ENCODE measurements at places on chromosomes 1 and 21.

DNA sequence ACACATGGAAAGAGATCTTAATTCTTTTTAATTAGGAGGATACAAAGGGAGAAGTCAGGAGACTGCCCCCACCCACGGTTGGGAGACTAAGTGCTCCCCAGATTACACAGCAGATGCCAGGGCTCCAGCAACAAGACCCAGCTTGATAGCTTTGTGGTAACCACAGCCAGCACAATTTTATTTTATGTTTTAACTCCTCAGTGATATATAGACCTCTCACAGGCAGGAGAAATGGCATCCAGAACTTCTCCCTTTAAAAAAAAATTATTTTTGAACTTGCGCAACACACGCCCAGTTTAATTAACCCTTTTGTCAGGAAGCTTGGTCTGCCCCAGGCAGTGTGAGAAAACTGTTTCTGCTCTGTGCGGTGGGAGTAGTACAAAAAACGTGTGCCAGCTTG is 62.6 kb upstream of the ACOT11 start:
- no peak for DNase-seq

GRCh38 chr1:100423832-100424337 is 71.6 kb downstream of the CDC14A start:
- peak; percentile 55 for DNase-seq

GRCh38 chr1:54604572-54605370 is 18.6 kb downstream of the FAM151A start:
- DNase-seq: peak; percentile 48

DNA sequence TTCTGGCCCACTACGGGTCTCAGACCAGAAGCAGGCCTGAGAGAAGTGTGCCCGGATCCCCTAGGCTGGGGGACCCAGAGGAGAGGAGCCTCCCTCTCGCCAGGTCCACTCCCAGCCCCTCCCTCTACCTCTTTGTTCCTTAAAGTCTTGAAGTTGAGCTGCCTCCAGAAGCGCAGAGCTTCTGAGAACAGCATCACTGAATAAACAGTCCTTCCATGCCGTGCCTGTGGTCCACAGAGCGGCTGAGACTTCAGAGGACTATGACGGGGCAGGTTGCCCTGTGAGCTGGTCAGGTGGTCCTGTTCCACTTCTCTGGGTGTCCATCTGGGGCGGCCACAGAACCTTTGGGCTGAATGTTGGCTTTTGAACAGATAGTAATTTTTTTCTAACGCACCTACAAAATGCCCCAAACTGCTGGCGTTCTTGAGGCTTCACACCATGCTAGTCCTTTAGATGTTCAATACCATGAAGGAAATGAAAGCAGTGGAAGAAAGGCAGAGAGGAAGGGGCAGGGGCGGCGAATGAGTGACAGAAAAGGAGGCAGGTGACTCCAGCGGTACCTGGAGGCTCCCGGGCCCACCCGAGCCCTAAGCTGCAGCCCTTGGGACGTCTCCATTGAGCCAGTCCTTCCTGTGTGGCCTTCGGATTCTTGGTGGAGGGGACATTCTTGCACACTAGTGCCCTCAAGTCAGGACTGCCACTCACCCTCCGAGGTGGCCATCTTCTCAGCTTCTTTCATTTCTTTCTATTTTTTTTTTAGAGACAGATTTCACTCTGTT is 239.3 kb upstream of the VAMP3 start:
- DNase-seq: no peak

GRCh38 chr1:153386500-153386901 is 4.4 kb downstream of the S100A8 start:
- DNase-seq: no peak

DNA sequence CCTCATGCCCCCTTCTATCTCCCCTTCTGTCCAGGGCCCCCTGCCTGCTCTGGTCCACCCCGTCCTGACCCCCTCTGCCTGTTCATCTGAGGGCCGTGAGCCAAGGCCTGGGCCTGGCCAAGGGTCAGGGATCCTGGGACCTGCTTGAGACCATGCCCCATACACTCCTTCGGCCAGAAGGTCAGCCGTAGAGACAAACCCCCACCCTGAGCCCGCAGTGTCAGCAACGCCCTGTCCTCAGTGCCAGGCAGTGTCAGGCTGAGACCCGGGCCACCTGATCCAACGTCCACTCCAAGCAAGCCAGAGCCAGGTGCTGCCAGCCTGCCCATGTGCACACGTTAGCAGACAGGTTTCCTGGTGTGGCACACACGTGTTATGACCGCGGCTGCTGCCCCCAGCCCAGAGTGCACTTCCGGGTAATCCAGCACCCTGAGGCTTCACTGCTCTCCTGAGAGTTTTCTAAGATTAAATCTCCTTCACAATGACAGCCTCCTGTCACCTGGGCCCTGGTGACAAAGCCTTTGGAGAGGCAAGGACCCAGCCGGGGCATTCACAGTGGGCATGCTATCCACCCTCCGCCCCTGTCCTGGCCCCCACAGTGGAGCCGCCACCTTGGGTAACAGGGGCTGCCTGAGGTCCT is 10.1 kb upstream of the SAMD11 start:
- DNase-seq: no peak

DNA sequence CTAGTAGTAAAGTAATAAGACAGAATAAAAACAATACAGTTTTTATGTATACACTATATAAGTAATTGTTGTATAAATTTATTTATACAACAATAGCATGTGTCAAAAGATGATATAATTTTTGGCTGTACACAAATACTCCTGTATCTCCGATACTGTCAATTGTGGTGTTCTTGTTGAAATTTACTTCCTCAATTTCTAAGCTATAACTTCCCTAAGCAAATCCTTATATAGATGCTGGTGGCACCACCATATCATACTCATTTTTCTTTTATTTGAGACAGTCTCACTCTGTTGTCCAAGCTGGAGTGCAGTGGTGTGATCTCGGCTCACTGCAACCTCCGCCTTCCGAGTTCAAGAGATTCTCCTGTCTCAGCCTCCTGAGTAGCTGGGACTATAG is 141.0 kb upstream of the HP1BP3 start:
- no peak for DNase-seq

DNA sequence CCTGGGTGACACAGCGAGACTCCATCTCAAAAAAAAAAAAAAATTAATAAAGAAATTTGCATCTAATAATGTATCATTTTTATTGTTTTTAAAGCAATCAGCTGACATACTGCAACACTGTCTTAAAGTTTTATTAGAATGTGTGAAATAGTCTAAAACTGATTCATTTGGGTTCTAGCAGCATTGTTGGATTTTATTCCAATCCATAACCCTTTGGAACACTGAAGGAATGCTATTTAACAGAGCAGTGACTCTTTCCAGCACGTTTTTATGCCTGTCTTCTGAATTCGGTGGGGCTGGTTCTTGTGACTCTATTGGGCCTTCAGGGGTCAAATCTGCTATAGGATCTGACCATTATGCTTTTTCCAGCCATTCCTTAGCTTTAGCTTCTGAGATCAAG is 18.2 kb upstream of the FMO4 start:
- no peak for DNase-seq

- no peak for DNase-seq
These were observed 55.9 kb downstream of the SLC35F3 start for GRCh38 chr1:233960386-233960785.

GRCh38 chr1:113536182-113536780 is 146.0 kb downstream of the MAGI3 start:
- DNase-seq: no peak

- no peak for DNase-seq
These were observed 62.4 kb upstream of the WNT4 start for GRCh38 chr1:22204989-22205913.

DNA sequence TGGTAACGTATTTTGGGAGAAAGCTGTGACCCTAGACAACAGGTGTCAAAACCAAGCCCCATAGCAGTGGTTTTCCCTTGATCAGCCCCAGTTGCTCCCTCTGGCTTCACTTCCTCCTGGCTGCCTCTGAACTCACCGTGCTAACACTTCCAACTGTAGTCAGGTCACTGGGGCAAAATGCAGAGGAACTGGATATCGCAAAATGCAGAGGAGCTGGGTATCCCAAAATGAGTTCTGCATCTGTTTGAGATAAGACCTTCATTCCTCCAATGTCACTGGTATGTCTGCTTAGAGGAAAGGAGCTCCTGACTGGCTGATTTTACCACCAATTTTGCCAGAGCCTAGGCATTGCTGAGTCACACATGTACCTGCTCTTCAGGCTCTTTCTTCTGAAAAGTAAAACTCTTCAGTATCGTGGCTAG is 19.6 kb upstream of the TACSTD2 start:
- DNase-seq: no peak

DNA sequence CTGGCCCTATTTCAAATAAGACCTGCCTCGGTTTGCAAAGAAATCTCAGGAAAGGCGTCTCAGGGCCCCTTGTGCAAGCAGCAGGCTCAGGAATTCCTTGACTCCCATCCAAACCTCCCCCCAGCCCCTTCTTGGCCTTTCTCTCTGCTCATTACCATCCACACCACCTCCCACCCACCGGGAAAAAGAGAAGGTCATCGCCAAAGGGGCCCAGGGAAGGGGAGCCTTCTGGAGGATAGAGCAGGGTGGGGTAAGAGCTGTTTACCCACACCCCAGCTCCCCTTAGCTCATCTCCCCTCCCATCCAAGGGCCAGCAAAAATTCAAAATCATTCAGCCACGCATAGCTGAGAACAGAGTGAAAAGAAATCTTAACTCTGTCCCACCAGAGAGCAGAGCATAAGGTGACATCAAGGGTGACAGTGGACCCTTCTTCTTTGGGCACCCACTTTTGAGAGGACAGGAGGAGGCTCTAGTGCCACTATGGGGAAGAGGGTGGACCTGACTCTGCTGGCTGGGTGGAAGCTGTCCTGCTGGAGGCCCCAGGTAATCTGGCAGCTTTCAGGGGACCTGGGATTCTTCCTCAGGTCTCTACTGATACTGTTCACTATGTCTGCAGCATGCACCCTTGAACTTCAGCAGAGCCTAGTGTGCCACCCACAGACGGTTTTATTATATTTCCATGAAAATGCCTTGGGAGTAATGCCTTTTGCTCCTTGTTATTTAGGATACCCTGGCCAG is 3.9 kb upstream of the WNT2B start:
- DNase-seq: no peak

GRCh38 chr1:109258481-109259466 is 9.4 kb downstream of the CELSR2 start:
- DNase-seq: no peak

DNA sequence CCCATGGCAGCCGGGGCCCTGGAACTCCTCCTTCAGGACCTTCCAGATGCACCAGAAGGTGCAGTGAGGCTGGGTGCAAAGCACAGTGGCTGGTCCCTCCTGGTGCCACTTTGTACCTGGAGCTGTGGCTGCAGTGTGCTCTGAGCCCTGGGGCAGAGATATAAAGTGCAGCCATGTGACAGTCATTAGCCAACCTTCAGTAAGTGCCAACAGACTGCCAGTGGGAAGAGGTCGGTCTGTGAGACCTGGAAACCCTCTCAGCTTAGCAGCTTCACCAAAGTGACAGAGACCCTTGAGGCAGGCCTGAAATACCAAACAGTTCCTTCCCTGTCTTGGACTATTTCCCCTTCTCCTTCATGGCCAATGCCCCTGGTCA is 26.7 kb upstream of the NGF start:
- no peak for DNase-seq

DNA sequence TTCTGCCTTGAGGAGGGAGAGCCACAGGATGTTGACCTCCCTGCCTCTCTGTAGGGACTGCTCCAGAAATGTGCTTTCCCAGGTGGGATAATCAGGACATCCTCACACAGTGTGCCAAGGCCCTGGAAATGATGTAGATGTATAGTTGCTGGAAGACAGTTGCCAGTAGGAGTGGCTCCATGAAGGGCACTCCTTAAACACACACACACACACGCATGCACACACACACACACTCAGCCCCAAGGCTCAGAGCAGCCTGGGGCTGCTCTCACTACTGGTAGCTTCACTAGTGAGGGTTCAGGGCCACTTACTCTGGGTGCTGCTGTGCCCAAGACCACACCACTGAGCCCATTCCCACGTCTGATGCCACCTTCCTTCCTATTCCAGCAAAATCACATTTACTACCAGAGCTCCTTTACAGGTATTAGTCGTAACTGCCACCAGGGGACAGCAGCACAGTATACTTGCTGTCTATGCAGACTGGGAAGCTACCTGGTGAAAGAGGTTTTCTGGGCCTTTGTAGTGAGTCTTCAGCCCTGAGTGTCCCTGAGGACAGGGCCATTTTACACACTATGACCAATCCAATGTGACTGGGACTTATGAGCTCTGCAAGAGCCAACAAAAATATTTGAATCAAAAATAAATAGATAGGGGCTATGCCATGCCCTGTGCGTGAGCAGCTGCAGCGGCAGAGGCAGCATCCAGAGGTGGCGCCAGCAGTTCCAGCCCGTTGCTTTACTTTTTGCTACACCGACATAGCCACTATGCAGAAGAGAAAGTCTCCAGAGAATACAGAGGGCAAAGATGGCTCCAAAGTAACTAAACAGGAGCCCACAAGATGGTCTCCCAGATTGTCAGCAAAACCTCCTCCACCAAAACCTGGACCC is 15.0 kb downstream of the CRNN start:
- peak; percentile 15 for DNase-seq

DNA sequence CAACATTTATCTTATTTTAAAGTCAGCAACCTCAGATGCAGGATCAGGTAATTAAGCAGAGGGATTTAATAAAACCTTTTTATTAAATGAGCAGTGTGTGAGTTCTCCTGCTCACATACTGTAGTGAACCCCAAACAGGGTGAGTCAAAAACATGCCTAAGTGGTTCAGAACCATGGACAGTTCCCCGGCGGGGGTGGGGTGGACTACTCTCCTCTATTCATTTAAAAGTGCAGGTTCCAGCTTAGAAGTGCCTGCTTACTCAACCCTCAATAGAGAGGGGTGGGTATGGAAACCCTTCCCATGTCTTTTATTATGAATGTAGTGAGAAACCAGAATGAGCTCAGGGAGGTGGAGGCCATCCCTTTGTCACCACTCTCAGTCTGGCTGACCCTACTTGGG is 397.9 kb downstream of the HHAT start:
- DNase-seq: no peak

GRCh38 chr1:55311057-55311641 is 96.0 kb upstream of the USP24 start:
- DNase-seq: no peak

GRCh38 chr1:63848733-63849132 is 74.9 kb downstream of the ROR1 start:
- no peak for DNase-seq

DNA sequence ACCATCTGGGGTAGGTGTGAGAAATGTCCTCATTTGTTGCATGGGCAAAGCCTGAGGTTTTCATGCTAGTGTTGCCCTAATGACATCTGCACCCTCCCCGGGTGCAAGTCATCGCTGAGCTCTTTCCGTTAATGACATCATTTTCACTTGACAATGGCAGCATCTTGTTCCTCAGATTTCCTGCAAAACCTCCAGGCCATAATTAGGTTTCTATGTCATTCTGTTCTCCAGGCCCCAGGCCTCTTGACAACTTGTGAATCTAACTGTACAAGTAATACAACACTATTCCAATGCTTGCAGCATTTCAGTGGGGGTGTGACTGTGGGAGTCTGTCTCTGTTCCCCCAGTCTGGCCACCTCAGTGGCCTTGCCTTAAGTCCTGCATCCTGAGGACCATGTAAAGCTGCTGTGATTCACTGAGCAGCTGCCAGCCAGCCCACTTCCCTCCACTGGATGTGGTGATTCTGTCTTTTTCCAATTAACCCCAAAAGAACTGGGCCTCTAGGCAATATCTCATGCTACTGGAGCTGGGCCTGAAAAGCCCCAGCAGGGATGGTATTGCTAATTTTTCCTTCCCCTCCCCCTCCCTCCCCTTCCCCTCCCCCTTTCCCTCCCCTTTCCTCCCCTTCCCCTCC is 22.8 kb downstream of the RAB7B start:
- DNase-seq: no peak

GRCh38 chr1:156942176-156942575 is 21.7 kb downstream of the LRRC71 start:
- no peak for DNase-seq

- DNase-seq: no peak
These were observed 239.9 kb downstream of the TNR start for GRCh38 chr1:175503538-175503937.

- DNase-seq: no peak
These were observed 20.1 kb downstream of the URB1 start for GRCh38 chr21:32372755-32373154.

All from CD4-positive, alpha-beta T cell treated with Interleukin-6 for 4 hours (primary cell).